ENCODE measurements at places on chromosomes 2 and 18. TPM values are rescaled to one million over a fixed set of nuclear protein-coding genes. Genes with fewer than 3 reads are reported as not detected.
A peak's percentile ranks its signal among the peaks of the same experiment; 100 is the strongest.

DNA sequence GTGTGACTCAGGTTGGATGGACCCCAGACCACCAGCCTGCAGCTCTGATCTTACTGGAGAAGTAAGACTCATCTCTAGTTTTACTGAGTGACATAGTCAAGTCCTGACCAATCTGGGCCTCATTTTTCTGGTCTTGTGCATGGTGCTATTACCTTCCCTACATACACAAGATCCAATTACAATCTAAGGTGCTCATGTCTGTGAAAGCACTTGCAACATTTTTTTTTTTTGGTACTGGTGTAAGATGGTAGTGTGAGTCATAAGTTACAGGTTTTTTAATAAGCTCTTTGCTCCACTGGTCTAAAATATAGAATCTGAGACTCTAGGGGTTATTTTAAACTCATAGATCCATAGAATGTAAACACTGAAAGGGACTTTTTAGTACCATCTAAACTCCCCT is 117.3 kb upstream of the EFEMP1 start:
- no peak for DNase-seq

DNA sequence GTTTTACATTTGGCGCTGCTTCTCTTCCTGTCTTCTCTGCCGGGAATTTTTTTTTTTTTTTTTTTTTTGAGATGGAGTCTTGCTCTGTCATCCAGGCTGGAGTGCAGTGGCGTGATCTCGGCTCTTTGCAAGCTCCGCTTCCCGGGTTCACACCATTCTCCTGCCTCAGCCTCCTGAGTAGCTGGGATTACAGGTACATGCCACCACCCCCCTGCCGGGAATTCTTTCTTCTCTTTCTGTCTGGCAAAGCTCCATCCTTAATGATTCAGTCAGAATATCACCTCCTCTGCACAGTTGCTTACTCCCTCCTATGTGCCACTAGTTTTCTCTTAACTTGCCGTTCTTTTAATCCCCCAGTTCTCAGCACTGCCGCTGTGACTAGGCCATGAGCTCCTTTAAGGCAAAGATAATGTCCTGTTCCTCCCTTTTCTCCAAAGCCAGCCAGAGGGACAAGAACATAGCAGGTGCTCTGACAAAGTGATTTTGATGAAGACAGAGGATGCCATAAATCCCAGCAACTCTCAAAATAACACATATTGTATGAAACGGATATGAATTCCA is 112.1 kb upstream of the LRATD1 start:
- DNase-seq, result no peak

DNA sequence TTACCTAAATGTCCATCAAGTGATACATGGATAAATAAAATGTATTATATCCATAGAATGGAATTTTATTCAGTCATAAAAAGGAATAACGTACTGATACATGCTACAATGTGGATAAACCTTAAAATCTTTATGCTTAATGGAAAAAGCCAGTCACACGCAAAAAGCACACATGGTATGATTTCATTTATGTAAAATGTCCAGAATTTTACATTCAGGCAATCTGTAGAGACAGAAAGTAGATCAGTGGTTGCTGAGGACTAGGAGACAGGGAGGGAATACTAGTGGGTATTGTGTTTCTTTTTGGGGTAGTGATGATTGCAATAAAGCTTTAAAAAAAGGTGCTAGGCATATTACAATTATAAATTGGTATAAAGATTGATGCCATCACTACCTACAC is 30.7 kb upstream of the CD302 start:
- no peak for DNase-seq

Gene NT5C1B
- not detected for total RNA-seq

Gene DSC3
- 0.09 TPM for total RNA-seq

Gene SLC9A4
- not detected for total RNA-seq

Gene CYTIP
- total RNA-seq, result 0.82 TPM

GRCh38 chr2:241268716-241269445 is 46.6 kb downstream of the HDLBP start:
- DNase-seq, result peak; percentile 29

DNA sequence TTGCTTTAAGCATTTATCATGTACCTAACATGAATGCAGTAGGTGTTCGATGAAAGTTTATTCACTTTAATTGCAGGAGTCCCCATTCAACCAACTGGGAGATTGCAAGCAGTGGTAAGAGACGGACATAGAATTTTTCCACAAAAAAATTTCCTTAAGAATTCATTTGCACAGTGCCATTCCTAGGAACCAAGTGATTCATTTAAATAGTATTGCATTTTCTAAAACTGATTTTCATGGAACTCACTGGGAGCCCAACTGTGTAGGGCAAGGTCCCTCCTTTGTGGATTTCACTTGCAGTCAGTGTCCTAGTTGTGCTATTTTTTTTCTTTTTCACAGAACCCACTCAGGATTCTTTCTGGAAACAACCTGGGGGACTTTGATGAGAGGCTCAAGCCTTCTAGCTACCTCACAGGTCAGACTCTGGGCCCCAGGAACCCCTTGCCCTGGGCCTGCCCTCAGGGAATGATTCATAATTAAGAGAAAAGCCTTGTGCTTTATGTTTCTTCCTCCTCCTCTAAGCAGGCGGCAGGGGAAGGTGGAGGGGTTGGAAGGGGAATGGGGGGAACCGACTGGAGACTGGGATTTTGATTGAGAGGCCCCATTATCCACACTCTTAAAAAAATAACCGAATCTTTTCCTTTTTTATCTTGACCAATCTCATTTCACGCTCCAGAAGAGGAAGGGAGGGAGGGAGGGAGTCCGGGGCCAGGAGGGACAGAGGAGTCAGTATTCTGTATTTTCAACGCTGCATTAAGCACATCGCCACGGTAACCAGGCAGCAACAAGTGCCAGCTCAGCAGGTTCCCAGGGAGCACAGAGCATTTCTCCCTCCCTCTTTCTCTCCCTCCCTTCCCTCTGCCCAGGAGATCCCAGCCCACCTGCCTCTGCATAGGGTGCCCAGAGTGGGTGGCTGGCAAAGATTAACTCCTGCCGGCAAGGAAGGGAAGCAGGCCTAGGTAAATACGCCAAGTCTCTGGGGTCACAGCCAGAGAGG is 51.8 kb downstream of the PSD4 start:
- DNase-seq, result no peak

GRCh38 chr2:206328974-206329373 is 54.5 kb downstream of the ZDBF2 start:
- peak; percentile 3 for DNase-seq

GRCh38 chr2:230873661-230874401 is 9.1 kb downstream of the ITM2C start:
- no peak for DNase-seq

GRCh38 chr2:154697418-154698252 is 860 bp upstream of the KCNJ3 start:
- DNase-seq, result no peak

Gene ZNF804A
- total RNA-seq, result 12.9 TPM

GRCh38 chr18:44742718-44743311 is 62.1 kb downstream of the SETBP1 start:
- DNase-seq, result peak; percentile 79

- peak; percentile 92 for DNase-seq
These were observed 997 bp upstream of the TGIF1 start for GRCh38 chr18:3448838-3449511.

DNA sequence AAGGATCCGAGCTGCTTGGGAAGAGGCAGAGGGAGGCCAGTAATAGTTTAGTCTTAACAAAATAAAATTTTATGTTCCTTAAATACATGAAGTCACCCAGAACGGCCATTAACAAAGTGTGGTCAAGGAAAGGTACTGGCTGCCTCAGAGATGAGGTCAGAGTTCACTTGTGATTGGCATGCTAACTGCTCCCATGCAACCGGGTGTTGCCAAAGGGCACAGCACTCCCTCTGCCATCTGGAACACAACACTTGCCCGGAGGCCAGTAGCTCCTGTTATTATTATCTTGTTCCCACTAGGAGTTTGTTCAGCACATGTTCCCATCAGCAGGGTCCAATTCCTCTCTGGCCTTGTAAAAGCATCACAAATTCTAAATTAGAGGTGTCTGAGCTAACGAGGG is 207.0 kb downstream of the CYP26B1 start:
- DNase-seq, result no peak

- DNase-seq, result no peak
These were observed 3.1 kb upstream of the ADGRF3 start for GRCh38 chr2:26349690-26350089.

GRCh38 chr2:8251291-8251690 is 430.6 kb upstream of the ID2 start:
- DNase-seq, result no peak

- no peak for DNase-seq
These were observed 73.5 kb downstream of the METTL4 start for GRCh38 chr18:2497797-2498196.

GRCh38 chr2:7835693-7836680 is 845.9 kb upstream of the ID2 start:
- DNase-seq, result no peak

DNA sequence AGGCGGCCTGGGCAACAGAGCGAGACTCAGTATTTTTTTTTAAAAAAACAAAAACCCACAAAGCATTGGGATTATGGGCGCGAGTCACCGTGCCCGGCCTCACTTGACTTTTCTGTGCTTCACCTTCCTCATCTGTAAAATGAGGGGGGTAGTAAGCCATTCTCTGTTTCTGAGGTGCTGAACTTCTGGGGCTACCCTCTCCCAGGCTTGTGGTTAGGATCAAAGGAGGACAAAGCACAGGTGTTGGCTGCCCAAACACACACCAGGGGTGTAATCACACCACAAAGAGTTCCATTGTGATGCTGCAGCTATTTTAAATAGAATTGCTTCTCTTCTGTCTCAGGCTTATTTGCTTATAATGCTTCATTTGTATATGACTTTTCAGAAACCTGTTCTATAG is 35.8 kb upstream of the INHBB start:
- no peak for DNase-seq

Gene INHBB
- not detected for total RNA-seq

DNA sequence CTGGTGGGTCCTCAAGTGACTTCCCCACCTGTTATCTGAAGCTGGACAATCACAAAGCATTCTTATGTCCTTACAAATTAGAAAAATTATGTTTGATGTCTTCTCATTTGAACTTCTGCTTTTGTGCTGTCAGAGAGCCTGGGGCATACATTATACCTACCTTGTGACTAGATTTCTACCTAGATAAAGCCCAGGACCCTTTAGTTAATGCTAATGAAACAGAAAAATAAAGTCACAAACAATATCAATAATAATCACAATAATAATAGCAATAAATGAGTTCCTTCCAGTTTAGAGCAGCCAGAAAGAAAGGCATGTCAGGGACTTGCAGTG is 456.4 kb downstream of the SETBP1 start:
- no peak for DNase-seq

GRCh38 chr2:69242651-69243051 is 144.4 kb downstream of the GFPT1 start:
- peak; percentile 59 for DNase-seq

Gene MRPS9
- total RNA-seq, result 17.8 TPM

Gene AAMP
- total RNA-seq, result 262 TPM

GRCh38 chr2:230739961-230740360 is 27.3 kb downstream of the CAB39 start:
- no peak for DNase-seq

GRCh38 chr18:36630917-36631316 is 197.9 kb downstream of the TPGS2 start:
- no peak for DNase-seq

Gene CDH2
- total RNA-seq, result 64.1 TPM

- DNase-seq, result no peak
These were observed 96.8 kb downstream of the MSH2 start for GRCh38 chr2:47499621-47500309.

DNA sequence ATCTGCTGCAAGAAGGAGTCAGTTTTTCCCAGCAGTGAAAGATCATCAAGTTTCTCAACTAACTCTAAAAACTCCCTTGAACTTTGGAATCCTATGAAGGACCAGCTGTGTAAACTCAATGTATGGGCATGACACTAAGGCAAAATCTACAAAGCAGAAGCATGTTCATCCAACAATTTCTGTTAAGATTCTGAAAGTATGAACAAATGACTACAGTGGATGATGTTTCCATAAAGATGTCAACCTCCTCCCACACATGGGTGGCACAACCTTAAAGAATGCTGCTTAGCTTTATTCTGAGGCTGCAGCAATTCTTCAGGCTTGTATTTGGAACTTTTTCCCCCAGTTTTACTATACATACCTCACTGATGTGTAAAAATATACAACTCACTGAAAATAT is 47.2 kb downstream of the WDR33 start:
- DNase-seq, result peak; percentile 47

DNA sequence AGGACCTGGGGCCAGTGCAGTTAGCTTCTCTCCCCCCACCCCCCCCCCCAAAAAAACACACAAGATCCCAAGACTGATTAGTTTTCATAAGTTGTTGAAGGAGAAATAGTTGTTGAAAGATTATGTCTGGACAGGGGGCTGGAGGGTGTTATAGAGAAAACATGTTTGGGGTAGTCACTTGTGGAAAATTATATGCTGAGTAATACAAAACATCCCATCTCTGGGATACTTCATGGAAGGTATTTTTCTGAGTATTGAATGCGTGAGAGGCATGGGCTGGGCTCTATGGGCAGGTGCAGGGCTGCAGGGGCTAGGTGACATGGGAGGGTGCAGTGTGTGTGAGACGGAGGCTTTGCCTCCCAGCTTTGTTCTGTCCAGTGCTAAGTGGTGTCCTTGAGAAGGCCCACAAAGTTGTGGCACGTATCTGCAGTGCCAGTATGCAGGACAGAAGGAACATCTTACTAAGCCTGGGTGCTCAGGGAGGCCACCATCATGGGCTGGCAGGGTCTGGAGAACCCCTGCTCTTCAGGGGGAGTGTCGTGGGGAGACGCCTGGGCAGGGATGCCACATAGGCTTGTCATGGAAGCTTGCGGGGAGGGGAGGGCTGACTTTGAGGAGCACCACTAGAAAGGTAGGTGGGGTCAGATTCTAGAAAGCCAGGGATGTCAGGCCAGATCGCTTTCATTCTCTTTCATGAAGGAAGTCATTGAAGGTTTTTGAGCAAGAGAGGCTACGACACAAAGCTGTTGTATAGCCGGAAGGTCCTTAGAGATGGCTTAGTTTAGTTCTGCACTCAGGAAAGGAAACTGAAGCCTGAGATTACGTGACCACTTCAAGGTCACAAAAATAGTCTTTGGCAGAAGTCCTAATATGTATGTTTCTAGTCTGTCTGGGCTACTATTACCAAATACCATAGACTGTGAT is 232.0 kb downstream of the LDLRAD4 start:
- DNase-seq, result no peak

Gene DSG1
- total RNA-seq, result not detected

Gene IL36B
- total RNA-seq, result not detected

Gene SPP2
- not detected for total RNA-seq

Gene GORASP2
- 67.7 TPM for total RNA-seq

DNA sequence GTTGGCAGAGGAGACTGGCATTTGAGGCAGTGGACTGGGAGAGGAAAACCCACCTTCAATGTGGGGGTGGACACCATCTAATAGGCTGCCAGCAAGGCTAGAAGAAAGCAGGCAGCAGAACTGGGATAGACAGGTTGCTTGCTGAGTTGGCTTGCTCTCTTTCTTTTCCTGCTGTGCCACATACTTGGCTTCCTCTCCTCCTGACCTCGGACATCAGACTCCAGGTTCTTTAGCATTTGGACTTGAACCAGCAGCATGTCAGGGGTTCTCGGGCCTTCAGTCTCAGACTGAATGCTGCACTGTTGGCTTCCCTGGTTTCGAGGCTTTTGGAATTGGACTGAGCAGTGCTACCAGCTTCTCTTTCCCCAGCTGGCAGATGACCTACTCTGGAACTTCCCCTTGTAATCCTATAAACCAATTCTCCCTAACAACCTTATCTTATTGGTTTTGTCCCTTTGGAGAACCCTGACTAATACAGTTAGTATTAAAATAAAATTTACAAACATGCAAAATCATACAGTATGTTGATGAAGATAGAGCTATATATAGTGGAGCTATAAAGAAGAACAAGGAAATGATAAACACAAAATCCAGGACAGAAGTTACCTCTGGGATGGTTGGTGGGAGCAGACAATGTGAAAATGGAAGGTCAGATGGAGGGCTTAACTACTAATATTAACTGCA is 15.9 kb downstream of the DSEL start:
- peak; percentile 49 for DNase-seq
